ENCODE measurements at places on chromosomes 4 and X.

DNA sequence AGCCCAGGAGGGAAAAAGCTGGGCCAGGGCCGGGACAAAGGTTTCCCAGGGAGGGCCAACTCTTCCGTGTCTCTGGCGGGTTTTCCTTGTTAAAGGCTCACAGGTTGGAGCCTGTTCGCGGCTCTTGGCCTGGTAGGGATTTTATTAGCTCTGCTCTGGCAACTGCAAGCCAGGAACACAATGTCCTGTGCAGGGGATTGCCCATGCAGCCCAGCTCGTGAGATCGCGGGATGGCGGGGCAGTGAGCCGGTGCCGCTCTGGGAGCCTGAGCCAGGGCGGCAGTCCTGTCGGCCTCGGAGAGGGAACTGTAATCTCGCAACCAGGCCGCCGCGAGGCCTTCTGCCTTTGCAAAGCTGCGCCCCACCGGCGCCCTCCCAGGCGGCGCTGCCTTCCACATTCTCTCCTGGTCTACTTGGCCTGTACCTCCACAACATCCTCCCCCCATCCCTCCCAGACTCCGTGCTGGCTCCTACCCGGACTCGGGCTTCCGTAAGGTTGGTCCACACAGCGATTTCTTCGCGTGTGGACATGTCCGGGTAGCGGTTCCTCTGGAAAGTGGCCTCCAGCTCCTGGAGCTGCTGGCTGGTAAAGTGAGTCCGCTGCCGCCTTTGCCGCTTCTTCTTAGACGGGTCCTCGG is 2.1 kb downstream of the PITX2 start:
- DNase-seq = no peak

DNA sequence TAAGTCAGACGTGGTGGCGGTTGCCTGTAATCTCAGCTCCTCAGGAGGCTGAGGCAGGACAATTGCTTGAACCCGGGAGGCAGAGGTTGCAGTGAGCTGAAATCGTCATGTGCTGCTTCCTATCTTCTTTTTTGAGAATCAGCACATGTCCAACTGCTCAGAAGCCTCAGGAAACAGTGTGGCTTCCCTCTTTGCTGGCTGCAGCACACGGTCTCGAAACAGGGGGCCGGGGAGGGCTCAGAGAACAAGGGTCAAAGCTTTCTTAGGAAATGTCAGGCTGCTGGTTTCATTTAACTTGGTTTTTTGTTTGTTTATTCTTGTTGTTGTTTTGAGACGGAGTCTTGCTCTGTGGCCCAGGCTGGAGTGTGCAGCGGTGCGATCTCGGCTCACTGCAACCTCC is 31.3 kb downstream of the CRLF2 start:
- DNase-seq = no peak

- DNase-seq = no peak
These were observed 48.8 kb upstream of the CCSER1 start for GRCh38 chr4:90078440-90078839.

DNA sequence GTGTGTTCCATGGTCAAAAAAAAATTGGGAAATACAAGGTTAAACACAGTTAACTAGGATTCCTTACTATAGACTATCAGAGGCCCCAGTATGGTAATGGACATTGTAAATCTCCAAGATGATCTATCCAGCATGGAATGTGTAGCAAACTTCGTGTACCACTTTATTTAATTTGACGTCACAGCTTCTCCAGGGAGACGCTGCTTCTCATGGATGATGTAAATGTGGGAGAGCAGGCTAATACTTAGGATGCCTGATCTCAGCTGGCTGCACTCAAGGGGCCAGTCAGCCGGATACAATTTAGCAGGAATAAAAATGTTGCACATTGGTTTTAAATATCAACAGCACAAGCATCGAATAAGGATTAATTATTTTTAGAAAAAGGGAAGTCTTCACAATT is 111.7 kb upstream of the HPF1 start:
- DNase-seq = no peak

DNA sequence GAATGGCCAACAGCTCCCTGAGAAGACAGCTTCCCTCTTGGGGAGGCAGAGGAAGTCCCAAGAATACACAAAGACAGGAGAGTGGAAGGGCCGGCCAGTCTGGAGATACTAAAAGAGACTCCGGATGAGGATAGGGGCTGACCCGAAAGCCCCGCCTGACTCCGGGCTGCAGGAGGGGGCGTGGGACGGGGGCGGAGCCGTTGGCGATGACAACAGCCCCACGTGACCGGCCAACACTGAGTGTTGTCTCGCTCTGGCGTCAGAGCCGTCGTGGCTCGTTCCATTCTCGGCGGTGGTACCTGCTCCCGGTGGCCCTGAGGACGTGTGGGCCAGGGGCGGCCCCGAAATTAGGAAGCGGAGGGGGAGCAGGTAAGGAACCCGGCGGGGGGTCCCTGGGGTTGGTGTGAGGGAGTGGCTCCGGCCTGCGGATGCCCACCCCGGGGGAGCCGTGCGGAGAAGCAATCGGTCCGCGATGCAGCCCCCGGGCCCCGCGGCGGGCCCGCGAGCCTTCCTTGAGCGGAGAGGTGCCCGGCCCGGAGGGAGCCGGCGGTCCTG is at the start of gene BEX4:
BEX4 (plus strand) TSS at position 239 of the 555 bp plus-strand sequence. CDS start 1,046 bp downstream, outside the sequence.
- peak; percentile 77 for DNase-seq

GRCh38 chrX:45138525-45138924 is 62.2 kb downstream of the DIPK2B start:
- no peak for DNase-seq

- no peak for DNase-seq
These were observed 223.0 kb upstream of the ZIC3 start for GRCh38 chrX:137342969-137343368.

- no peak for DNase-seq
These were observed 514.7 kb upstream of the SPANXN1 start for GRCh38 chrX:144732588-144732987.

GRCh38 chrX:39140581-39140980 is 339.3 kb downstream of the MID1IP1 start:
- DNase-seq = no peak

DNA sequence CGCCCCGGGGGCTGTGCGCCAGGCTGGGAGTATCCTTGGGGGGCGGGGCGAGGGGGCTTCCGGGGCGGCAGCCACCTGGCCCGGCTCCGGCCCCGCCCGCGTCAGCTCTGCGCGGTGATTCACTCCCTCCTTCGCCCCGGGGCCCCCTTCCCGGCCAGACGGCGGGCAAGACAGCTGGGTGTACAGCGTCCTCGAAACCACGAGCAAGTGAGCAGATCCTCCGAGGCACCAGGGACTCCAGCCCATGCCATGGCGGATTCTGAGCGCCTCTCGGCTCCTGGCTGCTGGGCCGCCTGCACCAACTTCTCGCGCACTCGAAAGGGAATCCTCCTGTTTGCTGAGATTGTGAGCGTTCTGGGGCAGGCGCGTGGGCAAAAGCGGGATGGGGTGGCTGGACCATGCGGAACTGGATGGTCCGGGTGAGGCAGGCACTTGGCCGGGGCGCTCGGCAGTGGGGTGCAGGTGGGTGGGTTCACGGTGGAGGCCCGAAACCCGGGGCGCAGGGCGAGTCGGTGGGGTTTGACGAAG is at the start of gene PLP2:
PLP2 (plus strand) TSS at position 147 of the 528 bp plus-strand sequence; CDS start at position 250, 103 bp downstream.
- peak; percentile 52 for DNase-seq

- peak; percentile 34 for DNase-seq
These were observed 88.5 kb downstream of the PHKA2 start for GRCh38 chrX:18895189-18895951.

- no peak for DNase-seq
These were observed 62.0 kb downstream of the ZFYVE28 start for GRCh38 chr4:2356123-2357069.

- no peak for DNase-seq
These were observed 44.2 kb downstream of the COQ2 start for GRCh38 chr4:83240379-83240875.

- no peak for DNase-seq
These were observed 57.3 kb upstream of the ENPEP start for GRCh38 chr4:110418641-110419040.

Measured in NCI-H345 (cell line).